NCI-H748 treated with DMSO at 0.1 percent for 48 hours (cell line): ENCODE measurements at places on chromosomes 1 and 21.

DNA sequence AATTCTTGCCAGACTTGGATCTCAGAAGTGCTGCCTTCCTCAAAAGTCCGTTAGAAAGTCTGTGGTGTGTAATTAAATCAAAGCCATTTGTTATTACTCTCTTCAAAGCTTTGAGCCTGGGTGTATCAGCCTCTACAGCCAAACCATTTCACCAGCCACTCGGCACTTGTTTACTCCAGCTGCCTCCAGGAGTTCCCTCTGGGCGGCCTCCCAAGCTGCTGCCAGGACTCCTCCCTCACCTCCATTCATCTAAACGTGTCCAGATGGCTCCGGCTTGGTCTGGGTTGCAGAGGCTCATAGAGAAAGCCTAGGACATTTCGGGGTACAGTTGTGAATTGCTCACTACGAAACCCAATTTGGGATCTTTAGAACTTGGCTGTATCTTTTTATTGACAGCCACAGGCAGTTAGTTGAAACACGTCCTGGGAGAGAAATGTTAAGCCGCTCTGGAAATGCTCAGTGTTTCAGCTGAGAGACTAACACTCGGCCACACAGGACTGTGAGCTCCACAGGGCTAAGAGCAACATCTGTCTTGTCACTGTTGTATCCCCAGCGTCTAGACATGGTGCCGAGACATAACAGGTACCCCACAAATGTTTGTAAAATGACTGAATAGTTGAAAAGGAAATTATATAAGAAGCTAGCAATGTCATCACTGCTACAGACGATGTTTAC is 116.9 kb upstream of the NGF start:
- no peak for DNase-seq

DNA sequence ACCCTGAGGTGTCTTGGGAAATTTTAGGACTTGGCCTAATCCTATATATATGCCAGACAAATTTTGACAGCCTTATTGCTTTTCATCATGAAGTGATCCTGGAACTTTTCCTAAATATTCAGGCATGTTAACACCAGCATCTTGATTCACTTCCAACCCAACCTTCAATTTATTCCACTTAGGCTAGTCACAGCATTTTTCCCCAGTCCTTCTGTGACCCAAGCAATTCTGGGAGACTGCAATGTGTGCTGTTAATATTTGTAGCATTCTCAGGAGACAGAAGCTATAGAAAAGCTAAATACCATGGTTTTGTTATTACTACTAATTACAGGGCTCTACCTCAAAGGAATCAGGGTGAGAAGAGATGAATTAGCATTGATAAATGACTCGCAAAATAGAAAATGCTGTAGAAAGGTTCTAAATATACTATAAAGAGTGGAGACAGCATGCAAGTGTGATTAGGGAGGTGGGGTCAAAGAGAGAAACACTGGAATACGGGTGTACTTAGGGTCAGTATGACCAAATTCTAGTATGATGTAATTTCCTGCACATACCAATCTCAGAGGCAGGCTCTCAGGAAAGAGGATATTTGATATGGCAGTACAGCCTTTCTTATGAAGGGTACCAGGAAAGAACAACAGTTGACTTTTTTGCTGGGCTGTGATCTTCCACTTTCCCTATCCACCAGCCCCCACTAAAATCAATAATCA is 29.1 kb downstream of the PRRX1 start:
- no peak for DNase-seq

GRCh38 chr1:18360251-18360650 is 120.5 kb upstream of the KLHDC7A start:
- no peak for DNase-seq

DNA sequence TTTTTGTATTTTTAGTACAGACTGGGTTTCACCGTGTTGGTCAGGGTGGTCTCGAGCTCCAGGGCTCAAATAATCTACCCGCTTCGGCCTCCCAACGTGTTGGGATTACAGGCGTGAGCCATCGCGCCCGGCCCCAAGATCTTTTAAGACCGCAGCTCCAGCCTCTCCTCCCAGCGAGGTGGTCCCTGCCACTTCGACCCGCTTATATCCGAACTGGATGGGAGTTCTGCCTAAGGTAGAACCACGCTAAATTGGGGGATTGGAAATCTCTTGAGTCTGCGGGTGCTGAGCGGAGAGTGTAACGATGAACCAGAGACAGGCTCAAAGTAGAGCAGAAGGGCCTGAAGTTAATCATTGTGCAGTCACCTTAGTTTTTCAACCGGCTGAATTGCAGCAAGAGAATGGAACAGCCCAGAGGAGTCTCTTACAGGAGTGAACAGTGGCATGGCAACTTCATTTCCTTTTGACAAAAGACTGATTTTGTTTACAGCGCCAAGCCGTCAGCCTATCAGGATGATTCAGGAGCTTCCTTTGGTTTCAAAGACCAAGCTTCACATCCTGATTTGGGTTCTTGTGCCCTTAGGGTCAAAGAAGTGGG is 726 bp upstream of the CYB5R1 start:
- peak; percentile 9 for DNase-seq

- no peak for DNase-seq
These were observed 34.2 kb downstream of the PKP1 start for GRCh38 chr1:201317551-201317950.

DNA sequence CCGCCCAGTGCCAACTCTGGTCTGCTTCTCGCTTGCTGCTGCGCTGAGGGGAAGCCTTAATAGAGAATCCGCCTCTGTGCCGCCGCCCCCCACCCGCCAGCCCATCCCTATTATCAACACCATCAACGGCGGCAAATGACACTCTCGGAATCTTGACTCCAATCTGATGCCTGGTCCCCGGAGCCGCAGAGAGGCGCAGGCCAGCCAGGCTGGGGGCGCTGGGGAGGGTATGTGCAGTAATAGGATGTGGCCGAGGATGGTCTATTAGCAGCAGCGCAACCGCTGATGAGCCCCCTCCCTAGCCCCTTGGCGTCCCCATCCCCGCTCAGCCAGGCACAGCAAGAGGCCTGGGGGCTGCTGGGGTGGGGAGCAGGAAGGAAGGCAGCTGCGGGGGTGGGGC is 15.1 kb upstream of the DMBX1 start:
- no peak for DNase-seq

DNA sequence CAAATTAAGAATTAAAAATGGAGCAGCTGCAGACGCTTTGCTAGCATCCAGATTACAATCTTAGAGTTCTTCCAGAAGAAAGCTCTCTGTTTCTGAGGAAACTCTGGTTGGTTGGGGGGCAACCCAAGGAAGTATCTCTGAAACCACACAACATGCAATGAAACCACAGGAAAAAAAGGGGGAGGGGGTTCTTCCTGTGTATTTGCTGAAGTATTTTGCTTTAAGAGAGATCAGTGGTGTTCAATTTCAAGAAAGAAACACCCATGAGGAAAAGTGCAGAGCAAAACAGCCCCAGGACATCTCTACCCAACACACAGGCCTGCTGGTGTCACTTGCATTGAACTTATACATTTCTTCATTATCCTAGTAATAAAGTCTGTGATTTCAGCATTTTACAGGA is 19.7 kb upstream of the TIAM1 start:
- DNase-seq: no peak

DNA sequence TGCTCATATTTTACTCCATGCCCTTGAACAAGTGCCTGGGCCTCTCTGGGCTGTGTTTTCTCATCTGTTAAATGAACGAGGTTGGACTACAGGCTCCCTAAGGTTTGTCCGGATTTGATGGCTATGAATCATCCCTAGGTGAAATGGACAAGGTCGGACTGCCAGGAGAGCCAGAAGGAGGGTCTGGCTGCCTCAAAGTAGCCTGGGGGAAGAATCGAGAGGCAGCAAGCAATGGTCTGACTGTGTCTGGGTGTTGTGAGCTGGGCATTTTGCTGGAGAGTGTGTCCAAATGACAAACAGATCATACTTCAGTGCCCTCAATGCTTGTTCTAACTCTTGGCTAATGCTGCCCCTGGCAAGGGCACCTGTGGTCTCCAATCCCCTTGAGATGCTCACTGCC is 730.9 kb downstream of the PTPRU start:
- DNase-seq: no peak

DNA sequence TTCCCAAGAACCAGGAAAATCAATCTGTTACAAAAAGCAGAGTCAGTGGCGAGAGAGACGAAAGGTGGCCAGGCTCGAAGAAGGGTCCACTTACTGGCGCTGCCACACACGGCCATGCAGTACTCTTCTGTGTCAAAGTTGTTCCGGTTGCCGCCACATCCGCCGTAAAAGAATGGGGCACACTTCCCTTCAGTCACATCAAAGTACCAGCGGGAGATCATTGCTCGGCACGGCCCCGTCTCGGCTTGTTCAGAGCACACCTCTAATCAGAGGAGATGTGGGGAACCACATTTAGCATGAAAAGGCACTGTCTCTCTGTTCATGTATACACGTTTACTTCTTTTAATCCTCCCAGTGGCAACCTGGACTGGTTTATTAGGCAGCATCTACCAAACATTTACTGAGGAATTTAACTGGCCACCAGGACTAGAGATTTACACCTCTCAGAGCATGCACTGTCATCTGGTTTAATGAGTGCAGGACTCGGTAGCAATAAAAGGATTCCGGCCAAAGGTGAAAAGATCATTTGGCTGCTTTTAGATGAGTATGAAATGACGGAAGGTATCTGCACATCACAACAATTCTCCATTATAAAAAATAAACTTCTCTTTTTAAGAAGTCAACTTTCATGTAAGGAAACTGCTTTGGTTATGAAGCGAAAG is 170.5 kb downstream of the APP start:
- no peak for DNase-seq

- DNase-seq: no peak
These were observed 596.3 kb downstream of the LTN1 start for GRCh38 chr21:28396421-28396820.

DNA sequence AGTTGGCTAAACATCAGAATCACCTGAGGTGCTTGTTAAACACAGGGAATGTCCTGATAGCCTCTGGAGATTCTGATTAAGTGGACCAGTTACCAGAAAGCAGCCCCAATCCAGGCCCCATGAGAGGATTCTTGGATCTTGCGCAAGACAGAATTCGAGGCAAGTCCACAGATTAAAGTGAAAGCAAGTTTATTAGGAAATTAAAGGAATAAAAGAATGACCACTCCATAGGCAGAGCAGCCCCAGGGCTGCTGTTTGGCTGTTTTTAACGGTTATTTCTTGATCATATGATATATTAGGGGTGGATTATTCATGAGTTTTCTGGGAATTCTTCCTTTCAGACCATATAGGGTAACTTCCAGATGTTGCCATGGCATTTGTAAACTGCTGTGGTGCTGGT is 176.2 kb downstream of the ROR1 start:
- no peak for DNase-seq

DNA sequence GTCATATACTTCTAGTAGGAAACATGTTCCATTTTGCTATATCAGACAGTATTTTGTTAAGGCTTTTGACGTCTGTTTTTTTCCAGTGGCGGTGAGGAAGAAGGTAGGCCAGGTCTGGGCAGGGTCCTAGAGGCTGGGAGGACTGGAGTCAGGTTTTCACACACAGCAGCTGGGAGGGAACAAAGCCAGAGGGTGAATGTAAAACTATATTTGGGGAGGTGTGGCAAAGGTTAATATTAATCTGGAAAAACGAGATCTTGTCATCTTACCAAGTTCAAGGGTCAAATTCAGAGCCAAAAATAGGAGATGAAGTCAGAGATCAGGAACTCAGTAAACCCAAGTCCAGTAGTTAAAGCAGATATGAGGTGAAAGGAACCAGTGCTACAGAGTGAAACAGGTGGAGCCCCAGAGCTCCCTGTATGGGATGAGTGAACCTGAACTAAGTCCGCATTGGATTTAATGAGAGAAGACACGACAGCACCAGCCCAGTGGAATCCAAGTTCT is 10.7 kb upstream of the OTUD7B start:
- DNase-seq: no peak

- no peak for DNase-seq
These were observed 389.7 kb downstream of the NTNG1 start for GRCh38 chr1:107530543-107530942.
